ENCODE measurements at places on chromosomes 2 and 18.

- DNase-seq, result no peak
Measured at GRCh38 chr2:141923657-141924056, 207.2 kb downstream of the LRP1B start.

GRCh38 chr2:11132036-11132671, 23.1 kb upstream of the SLC66A3 start:
- no peak for DNase-seq

GRCh38 chr18:32848826-32849225, 76.0 kb upstream of the KLHL14 start:
- DNase-seq, result no peak

- DNase-seq, result no peak
Measured at GRCh38 chr18:60064271-60064670, 164.5 kb downstream of the PMAIP1 start.

All from large intestine (tissue), 12 donors.